Stimulated activated CD4-positive, alpha-beta T cell treated with anti-CD3 and anti-CD28 coated beads, Interleukin-12 subunit alpha, Interleukin-12 subunit beta, amount 100 ng/mL, for 24 hours (primary cell): ENCODE measurements at places on chromosomes 2 and 18.

DNA sequence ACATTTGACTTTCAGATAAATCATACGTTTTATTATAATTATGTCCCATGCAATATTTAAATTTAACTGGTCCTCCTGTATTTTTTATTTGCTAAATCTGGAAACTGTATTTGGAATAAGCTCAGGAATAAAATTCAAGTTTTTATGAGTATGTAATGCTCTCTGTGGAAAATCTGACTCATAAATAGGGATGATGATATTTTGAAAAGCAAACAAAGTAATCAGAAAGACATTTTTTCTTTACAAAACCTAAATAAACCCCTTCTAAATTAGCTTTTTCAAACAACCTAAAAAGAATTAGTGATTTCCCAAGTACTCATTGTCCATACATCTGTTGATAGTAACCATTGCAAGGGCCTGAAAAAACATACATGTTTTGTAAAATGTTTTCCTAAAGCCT, 41.1 kb downstream of the ASB1 start:
- DNase-seq, result no peak

DNA sequence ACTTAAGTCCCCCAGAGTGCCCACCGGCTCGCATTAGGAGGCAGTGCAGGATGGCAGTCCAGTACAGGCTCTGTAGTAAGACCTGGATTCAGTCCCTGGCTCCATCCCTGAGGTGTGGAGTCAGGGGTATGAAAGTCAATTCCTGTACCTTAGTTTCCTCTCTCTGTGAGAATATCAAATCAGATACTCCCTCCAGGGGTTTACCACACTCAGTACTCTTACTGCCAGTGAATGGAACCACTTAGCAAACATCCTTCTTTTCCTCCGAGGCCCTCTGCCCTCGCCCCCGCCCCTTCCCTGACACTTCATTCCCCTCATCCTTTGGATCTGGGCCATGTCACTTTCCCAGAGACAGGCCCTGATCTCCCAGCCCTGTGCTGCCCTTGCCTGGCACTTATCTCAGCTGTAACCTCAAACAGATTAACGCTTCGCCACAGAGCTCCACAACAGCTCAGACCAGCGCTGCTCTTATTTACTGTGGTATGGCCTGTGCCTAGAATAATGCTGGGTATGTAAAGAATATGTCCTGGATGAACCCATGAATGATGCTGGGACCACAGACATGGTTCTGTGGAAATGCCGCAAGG, 159.0 kb upstream of the TMEM200C start:
- no peak for DNase-seq

DNA sequence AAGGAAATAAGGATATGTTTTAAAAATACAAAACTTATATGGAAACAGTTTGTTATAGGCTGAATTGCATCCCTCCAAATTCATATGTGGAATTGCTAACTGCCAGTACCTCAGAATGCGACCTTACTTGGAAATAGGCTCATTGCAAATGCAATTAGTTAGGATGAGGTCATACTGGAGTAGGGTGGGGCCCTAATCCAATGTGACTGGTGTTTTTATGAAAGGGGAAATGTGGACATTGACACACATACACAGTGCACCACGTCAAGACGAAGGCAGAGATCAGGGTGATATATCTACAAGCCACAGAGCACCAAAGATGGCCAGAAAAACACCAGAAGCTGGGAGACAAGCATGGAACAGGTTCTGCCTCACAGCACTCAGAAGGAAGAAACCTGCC, 494.2 kb downstream of the TSN start:
- DNase-seq, result no peak

GRCh38 chr18:69876490-69876889, 71.2 kb downstream of the CD226 start:
- DNase-seq, result no peak
